Activated naive CD4-positive, alpha-beta T cell treated with anti-CD3 and anti-CD28 coated beads, Interleukin-2, amount 10 ng/mL, durations not matched to agents 7 days and 5 days (primary cell): ENCODE measurements at places on chromosomes 5 and 9.
A peak's percentile ranks its signal among the peaks of the same experiment; 100 is the strongest.

- DNase-seq, result peak; percentile 61
Observed at GRCh38 chr9:128026773-128027541, 40.2 kb downstream of the NAIF1 start.

DNA sequence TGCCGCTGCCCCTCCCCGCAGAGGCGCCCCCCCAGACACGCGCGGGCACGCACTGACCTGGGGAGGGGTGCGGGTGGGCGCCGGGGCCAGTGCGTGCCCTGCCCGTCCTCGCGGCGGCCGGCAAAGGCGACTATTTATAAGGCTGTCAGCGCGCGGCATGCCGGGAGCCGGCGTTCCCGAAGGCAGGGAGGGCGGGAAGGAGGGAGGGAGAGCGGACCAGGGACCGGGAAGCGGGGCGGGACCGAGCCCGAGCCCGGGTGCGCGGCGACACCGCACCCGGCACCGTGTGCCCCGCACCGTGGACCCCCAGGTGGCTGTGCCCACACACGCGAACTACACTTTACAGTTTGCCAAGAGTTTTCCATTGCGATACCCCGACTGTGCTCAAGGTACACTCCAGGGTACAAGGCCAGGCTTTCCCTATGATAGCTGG is at the start of gene AK1:
TSS of gene AK1 (minus strand) at position 110 of the 433 bp plus-strand sequence. CDS start 3,058 bp downstream, outside the sequence.
- no peak for DNase-seq

DNA sequence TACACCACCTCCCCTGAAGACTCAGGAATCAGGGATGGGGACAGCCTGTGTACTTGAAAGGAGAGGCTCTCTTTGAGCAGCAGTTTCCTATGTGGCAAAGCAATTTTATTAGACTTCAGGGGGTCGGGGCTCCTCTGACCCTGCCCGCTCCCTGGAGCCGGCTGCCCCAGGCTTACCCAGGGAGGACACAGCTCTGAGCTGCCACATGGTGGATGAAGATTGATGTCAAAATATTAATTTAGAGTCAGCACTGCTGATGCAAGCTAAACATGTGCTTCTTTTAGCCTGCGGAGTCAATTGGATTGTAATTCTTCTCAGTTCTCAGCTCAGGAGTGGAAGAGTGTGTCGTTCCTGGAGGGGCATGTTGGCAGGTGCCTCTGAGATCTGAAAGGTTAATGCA is 606.1 kb downstream of the KIF4B start:
- DNase-seq, result no peak

- no peak for DNase-seq
Observed at GRCh38 chr5:77937015-77937908, 161.1 kb upstream of the TBCA start.

DNA sequence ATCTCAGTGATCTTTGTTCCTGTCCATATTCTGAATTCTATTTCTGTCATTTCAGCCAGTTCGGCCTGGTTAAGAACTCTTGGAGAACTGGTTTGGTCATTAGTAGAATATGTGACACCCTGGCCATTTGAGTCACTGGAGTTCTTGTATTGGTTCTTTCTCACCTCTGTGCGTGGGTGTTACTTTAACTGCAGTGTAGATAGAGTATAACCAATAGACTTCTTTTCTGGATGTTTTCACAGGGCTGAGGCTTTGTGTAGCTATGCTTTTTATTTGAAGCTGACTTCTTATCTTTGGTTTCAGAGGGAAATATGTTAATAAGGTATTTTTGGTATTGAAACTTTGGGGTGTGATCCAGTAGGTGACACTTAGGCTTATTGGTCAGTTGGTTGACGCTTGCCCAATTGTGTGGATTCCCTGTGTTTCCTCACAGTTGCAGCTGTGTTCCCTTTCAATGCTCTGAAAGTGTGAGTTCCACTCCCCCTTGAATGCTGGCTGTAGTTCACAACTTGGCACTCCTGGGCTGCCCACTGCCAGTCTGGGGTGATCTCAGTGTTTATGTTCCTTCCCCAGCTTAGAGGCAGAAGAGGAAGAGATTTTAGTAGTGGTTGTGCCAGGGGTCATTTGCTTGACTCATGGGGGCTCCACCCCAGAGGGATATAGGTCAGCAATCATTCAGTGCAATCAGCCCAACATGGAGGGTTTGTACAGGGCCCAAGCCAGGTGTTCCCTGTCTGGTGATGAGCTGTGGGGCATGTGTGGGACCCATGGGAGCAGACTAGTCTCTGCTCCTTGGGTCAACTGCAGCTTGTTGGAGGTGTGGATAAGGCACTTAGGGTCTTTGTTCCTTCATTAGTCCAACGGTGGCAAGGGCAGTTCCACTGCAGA is 34.9 kb upstream of the TEK start:
- DNase-seq, result no peak

GRCh38 chr5:173845321-173845720 is 42.8 kb upstream of the CPEB4 start:
- no peak for DNase-seq

GRCh38 chr5:81232464-81233079 is 550 bp upstream of the CKMT2 start:
- no peak for DNase-seq

GRCh38 chr5:68373050-68373449 is 157.5 kb downstream of the PIK3R1 start:
- no peak for DNase-seq

- no peak for DNase-seq
Observed at GRCh38 chr5:88858392-88858791, 24.6 kb downstream of the MEF2C start.

- DNase-seq, result no peak
Observed at GRCh38 chr5:113755516-113755915, 242.0 kb downstream of the YTHDC2 start.

- no peak for DNase-seq
Observed at GRCh38 chr5:113163328-113163727, 186.7 kb downstream of the DCP2 start.

DNA sequence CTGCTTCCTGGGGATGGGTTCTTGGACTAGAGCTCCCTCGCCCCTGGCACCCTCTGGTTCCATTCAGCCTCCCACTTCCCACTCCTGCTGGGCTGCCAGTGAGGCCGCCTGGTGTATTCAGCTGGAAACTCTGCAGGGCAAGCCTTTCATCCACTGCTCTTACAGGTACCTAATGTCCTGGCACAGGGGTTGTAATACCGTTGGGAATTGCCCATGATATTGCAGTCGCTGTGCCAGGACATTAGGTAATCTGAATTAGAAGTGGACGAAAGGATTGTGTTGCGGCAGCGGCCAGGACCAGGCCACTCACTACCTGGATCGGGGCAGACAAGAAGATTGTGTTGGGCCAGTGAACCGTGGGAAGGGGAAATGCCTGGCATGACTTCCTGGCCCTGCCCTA is 13.1 kb downstream of the TMOD1 start:
- no peak for DNase-seq

DNA sequence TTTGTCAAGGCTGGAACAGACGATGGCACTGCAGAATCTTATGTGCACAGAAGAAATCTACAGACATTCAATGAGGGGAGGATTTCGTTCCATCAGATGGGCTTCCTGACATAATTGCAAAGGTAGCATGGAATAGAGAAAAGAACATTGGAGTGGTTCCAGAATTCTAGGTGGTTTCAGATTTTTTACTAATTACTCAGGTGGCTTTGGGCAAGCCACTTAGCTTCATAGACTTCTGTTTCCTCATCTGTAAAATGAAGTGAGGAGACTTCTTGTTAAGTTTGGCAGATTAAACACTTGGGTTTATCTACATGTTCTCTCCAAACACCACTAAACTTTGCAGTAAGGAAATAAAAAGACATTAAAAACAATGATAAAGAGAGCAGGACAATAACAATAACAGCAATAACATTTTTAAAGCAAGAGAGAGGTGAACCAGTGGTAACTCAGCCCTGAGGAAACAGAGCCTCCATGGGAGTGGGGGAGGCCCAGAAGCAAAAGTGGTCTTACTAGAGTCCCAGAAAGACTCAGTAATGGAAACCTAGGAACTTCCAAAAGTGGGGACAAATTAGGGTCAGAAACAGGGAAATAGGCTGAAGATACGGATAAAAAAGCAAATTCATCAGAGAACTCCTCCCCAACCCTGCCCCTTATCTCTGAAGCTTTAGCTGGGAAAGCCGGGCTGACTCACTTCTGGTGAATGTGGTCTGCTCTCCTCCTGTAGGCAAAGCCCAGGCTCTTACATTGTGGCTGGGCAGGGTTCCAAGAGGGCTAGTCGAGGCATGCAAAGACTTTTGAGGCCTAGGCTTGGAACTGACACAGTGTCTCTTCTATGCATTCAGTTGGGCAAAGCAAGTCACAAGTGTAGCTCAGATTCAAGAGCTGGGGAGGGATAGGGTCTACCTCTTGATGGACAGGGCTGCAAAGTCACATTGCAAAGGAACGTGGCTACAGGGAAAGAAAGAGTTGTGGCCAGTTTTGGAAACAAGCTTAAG is 11.8 kb upstream of the ACTBL2 start:
- peak; percentile 29 for DNase-seq

DNA sequence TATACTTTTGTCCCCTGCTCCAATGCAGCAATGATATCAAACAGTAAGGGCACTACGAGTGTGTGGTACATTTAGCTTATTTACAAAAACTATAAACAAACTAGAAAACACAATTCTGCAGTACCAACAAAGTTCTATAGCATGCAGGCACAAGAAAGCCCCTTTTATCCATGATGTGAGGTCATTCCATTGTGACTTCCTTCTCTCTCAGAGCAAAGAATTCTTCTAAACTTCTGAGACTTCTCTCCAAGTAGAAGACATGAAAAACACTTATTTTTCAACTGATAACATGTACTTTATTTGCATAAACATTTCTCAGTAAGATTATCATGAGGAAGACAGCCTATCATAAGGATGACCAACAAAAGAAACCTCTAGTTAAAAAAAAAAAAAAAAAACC is 569.8 kb downstream of the TLE1 start:
- no peak for DNase-seq

GRCh38 chr5:103228588-103228987 is 30.0 kb upstream of the MACIR start:
- DNase-seq, result no peak

DNA sequence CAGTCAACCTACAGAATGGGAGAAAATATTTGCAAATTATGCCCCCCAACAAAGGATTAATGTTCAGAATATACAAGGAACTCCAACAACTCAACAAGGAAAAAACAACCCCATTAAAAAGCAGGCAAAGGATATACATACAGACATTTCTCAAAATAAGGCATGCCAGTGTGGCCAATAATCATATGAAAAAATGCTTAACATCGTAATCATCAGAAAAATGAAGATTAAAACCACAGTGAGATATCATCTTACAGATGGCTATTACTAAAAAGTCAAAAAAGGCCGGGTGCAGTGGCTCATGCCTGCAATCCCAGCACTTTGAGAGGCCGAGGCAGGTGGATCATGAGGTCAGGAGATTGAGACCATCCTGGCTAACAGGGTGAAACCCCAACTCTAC is 103.2 kb downstream of the KLHL3 start:
- DNase-seq, result no peak

GRCh38 chr5:52748590-52748989 is 39.1 kb upstream of the ITGA1 start:
- no peak for DNase-seq

GRCh38 chr5:73337586-73338255 is 110.9 kb downstream of the FOXD1 start:
- DNase-seq, result no peak

- no peak for DNase-seq
Observed at GRCh38 chr9:130927995-130928900, 10.8 kb downstream of the FIBCD1 start.

GRCh38 chr9:132350861-132351315 is 3.9 kb downstream of the SETX start:
- DNase-seq, result peak; percentile 49

- DNase-seq, result no peak
Observed at GRCh38 chr5:160930406-160930805, 78.4 kb upstream of the ATP10B start.

DNA sequence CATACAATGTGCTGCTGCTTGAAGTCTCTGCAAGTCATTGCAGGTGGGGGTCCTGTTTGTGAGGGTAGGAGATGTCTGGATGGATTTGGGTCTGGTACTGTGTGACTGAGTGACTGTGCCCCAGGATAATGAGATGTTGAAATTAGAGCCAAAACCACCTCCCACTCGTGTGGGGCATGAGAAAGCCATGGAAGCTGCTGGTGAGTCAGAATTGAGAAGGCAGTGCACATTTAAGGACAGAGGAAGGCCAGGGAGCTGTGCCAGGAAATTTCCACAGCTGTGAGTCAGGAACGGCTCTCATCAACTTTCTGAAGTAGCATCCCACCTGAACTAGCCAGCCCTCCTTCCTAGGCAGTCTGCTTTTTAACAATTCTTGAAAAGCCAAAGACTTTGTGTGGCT is 229.8 kb downstream of the DRD1 start:
- DNase-seq, result no peak

DNA sequence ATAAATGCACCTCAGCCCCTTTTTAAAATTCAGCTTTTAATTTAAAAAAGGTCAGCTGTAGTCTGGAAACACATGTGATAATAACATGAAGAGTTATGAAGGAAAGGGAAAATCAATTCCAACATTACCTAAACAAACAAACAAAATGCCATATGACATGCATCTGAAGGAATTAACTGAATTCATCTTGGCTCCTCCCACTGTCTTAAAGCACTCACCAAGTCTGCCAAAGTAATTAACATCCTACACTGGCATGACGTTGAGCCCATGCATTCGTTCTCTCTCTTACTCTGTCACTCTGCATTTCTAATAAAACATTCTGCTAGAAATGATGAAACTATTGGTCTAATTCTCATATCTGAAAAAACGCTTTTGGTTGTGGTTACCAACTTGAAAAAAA is 37.7 kb downstream of the TSSK1B start:
- no peak for DNase-seq

GRCh38 chr5:119578937-119579336 is 50.4 kb upstream of the FAM170A start:
- DNase-seq, result no peak

- DNase-seq, result peak; percentile 78
Observed at GRCh38 chr9:132800038-132800648, 77.9 kb downstream of the AK8 start.

DNA sequence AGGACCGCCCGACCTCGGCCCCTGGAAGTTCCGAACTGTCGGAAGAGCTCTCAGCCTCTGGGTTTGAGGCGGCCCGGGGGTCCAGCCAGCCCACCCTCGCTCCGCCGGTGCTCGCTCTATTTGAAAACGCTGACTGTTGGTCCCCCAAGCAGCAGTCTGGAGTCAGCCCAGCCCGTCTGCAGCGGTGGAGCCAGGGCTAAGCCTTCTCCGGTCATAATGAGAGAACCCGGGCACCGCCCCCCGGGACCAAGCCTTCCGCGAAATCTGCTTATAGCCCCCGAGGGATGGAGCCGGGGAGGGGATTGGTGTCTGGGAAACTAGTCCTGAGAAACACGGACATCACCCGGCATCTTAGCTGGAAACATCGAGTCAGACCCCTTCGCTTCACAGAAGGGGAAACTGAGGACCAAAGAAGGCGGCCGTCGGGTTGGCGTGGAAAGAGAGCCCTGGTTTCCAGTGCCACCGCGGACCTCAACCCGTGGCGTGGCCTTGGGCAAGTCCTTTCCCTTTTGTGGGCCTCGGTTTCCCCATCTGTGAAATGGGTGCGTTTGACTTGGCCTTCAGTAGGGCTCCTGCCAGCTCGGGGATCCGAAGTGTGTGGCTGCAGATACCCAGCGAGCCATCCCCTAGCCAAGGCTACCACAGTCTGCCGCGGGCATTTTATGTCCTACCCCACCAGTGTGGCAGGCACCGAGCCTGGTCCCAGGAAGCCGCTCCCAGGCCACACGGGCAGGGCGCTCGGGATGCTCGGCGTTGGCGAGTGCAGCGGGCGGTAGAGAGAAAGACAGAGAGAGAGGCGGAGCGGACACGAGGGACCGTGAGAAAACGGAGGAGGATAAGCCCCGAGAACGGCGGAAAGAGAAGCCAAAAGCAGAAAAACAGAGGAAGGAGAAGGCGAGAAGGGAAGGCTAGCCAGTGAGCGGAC is 857 bp downstream of the ADAM19 start:
- peak; percentile 55 for DNase-seq

GRCh38 chr9:98118640-98119601 is at the start of gene TRIM14:
Gene TRIM14, minus strand, starts transcription at chr9:98119222. Its CDS starts 34 bp downstream, at chr9:98119188.
- peak; percentile 82 for DNase-seq
